IMR-90 (cell line): ENCODE measurements at places on chromosomes 2 and 18. TPM values are rescaled to one million over a fixed set of nuclear protein-coding genes. Genes with fewer than 3 reads are reported as not detected.

Gene ASB18
- total RNA-seq, result not detected in 2 replicates

DNA sequence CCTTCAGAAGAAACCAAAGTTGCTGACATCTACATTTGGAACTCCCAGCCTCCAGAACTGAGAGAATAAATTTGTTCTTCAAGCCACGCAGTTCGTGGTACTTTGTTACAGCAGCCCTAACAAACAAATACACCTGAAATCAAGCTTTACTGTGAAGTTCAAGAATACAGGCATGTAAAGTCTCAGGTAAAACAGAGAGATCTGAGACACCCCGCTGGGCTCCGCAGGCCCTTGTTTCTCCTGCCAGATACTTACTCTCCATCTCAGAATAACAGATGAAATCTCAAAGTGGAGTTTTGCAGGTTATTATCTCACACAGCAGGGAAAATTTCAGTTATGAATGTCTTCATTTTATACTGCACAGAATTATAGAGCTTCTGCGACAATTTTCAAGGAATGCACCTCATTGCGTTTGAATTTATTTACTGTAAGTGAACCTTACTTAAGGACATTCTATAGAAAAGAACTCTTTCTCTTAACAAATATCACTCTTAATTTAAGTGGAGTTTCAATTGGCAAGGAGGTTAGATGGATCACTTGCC is 492.4 kb upstream of the LRATD1 start:
- DNase-seq, result no peak
- no peak overlapping the region for H3K4me3 ChIP-seq
- no peaks in the 10 kb centered on the region for H3K36me3 ChIP-seq
- H3K27ac ChIP-seq, result no peak overlapping the region
- H3K27me3 ChIP-seq, result no peaks in the 10 kb centered on the region
- no peaks in the 10 kb centered on the region for H3K4me1 ChIP-seq

Gene STPG4
- total RNA-seq, result 0.18 and 0.28 TPM in 2 replicates

Gene FIGLA
- not detected in 2 replicates for total RNA-seq

Gene PDE11A
- total RNA-seq, result 0.56 and 0.72 TPM in 2 replicates

DNA sequence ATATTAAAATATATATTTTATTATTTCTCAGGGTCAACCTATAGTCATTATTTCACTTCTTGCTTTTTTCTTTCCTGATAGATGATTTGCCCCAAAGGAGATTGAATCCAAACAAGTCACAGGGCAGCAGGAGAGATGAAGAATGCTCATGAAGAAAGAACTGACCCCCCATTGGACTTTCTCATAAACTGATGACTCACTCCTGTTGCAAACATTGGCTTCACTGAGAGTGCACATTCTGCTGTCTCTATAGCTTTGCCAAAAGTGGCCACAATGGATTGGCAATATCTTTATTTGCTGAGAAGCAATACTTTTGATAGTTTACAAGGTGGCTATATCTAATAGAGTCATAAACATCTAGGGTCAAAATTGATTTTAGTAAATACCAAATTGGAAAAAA is 55.9 kb upstream of the ZNF385B start:
- H3K4me3 ChIP-seq, result no peak overlapping the region
- H3K36me3 ChIP-seq, result no peaks in the 10 kb centered on the region
- DNase-seq, result peak; percentile 69
- no peak overlapping the region for H3K27ac ChIP-seq
- no peaks in the 10 kb centered on the region for H3K4me1 ChIP-seq

Gene APOB
- total RNA-seq, result under 0.01 TPM in 2 replicates

Gene FHOD3
- 16.0 and 16.7 TPM in 2 replicates for total RNA-seq

GRCh38 chr2:46363535-46364170 is 66.4 kb downstream of the EPAS1 start:
- H3K27me3 ChIP-seq, result no peaks in the 10 kb centered on the region
- DNase-seq, result peak; percentile 88
- H3K4me3 ChIP-seq, result no peak overlapping the region
- peaks cover 19% of the 10 kb centered on the region for H3K4me1 ChIP-seq
- no peak overlapping the region for H3K27ac ChIP-seq

Gene KIF5C
- 0.18 and 0.28 TPM in 2 replicates for total RNA-seq

DNA sequence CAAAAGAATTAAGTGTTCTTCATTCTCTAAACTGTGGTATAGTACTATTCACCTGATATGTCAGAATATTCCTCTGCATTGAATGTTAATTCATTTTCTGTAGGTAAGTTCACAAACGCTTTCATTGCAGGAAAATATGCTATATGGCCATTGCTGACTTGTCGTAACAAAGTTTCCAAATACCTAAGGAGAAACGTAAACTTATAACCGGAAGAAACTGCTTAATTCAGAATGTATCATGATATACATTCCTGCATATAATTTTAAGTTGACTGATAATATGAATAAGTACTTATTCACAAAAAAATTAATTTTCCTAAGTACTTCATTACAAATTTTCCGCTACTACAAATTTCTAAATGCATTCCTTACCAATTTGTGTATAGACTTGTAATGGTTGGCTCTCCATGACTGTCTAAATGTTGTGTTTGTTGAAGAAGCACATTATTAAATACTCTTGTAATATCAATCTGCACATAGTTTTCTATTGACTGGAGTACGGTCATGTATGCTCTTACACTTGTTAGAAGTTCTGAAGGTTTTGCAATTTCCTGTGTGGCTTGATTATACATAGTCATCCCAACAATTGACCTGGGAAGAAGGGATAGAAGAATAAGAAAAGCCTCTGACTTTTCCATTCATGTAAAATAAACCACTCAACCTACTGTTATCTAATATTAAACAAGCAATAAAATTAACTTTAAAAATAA is 85.4 kb downstream of the NCKAP1 start:
- peaks cover 15% of the 10 kb centered on the region for H3K36me3 ChIP-seq
- H3K4me1 ChIP-seq, result no peaks in the 10 kb centered on the region; the same call in 1 of the 2 replicates
- no peak overlapping the region for H3K27ac ChIP-seq
- peak; percentile 82 for DNase-seq
- H3K4me3 ChIP-seq, result no peak overlapping the region
- no peaks in the 10 kb centered on the region for H3K27me3 ChIP-seq

Gene FBXO48
- total RNA-seq, result 0.18 and 0.28 TPM in 2 replicates

- peaks cover 35% of the 10 kb centered on the region for H3K4me1 ChIP-seq
- no peaks in the 10 kb centered on the region for H3K36me3 ChIP-seq
- DNase-seq, result peak; percentile 72
- no peaks in the 10 kb centered on the region for H3K27me3 ChIP-seq
These were observed 289.2 kb downstream of the TNS1 start for GRCh38 chr2:217713395-217714286.

Gene CACNB4
- 0.28 and 0.36 TPM in 2 replicates for total RNA-seq

GRCh38 chr2:98828369-98828744 is 97.4 kb upstream of the MGAT4A start:
- peaks cover 33% of the 10 kb centered on the region for H3K27me3 ChIP-seq
- no peak overlapping the region for H3K27ac ChIP-seq
- H3K4me3 ChIP-seq, result no peak overlapping the region
- DNase-seq, result no peak
- H3K4me1 ChIP-seq, result no peaks in the 10 kb centered on the region
